ENCODE measurements at places on chromosomes 5 and 9. TPM values are rescaled to one million over a fixed set of nuclear protein-coding genes. Genes with fewer than 3 reads are reported as not detected.

The SUSD3 gene
- total RNA-seq, result 36.7 TPM

The FTMT gene
- not detected for total RNA-seq

The FBP2 gene
- total RNA-seq, result not detected

The PDE6A gene
- not detected for total RNA-seq

GRCh38 chr9:69471433-69471832, 146.4 kb downstream of the ENTREP1 start:
- H3K27me3 ChIP-seq, result peaks cover 5% of the 10 kb centered on the region
- DNase-seq, result no peak
- peaks cover 7% of the 10 kb centered on the region for H3K4me1 ChIP-seq

DNA sequence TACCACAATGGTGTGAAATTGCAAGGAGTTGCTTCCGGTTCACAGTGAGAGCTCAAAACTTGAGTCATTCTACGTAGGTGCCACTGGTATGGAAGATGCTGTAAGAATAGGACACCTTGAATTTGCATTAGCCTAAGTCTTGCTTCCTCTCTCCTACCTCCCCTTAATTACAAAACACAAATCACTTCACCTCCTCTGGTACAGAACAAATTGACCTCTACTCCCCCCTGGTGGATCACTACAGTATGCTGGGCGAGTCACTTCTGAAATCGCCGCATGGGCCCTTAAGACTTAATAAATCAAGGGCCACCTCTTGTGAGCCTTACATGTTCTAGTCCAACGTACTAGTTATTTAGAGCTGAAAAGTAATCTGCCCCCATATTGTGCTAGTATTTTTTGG, 145.3 kb upstream of the SMARCA2 start:
- no peaks in the 10 kb centered on the region for H3K36me3 ChIP-seq
- DNase-seq, result peak; percentile 54
- H3K4me1 ChIP-seq, result no peaks in the 10 kb centered on the region
- H3K27ac ChIP-seq, result no peak overlapping the region
- no peak overlapping the region for H3K4me3 ChIP-seq

DNA sequence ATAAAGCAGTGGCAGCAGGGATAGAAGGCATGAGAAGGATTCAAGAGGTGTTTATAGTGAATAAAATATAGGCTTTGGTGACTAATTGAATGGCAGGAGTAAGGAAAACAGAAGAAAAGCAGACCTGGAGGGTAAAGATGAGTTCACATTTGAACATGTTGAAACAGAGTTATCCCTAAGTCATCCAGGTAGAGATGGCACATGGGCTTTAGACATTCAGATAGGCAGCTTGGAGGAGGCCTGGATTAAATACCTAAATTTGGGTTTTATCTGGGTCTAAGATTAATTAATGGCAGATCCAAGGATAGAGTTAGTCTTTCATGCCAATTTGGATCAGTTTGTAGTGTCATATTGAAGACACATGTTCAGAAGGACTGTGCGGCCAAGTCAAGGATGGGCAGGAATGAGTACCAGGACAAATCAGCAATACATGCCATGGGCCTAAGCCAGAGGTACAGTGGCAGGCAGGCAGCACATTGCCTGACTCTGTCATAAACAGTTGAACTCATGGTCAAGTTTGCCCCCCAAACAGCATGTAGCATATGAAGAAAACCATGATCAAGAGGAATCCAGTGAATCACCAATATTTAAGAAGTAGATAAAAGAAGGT, 115.5 kb upstream of the SLC12A2 start:
- H3K4me3 ChIP-seq, result no peak overlapping the region
- no peak for DNase-seq
- no peak overlapping the region for H3K27ac ChIP-seq
- H3K4me1 ChIP-seq, result no peaks in the 10 kb centered on the region
- peaks cover 17% of the 10 kb centered on the region for H3K36me3 ChIP-seq
- no peaks in the 10 kb centered on the region for H3K27me3 ChIP-seq

DNA sequence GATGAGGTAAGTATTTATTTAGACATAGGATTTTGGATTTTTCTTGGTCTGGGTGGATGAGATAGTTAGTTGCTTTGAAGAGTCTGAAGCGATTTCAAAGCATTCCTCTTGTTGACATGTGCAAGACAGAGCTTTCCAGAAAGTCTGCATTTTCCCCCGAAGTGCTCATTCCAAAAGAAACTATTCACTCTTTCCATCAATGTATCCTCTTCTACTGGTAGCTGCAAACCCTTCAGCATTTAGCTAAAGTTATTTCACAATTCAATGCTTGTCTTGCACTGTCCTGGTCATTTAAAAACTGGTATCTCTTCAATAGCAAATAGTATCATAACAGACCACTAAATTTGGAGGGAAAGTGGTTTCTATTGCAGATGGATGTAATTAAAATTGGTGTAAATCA, 13.0 kb downstream of the NREP start:
- peaks cover 37% of the 10 kb centered on the region for H3K4me1 ChIP-seq
- peaks cover 3% of the 10 kb centered on the region for H3K36me3 ChIP-seq
- H3K27me3 ChIP-seq, result no peaks in the 10 kb centered on the region
- no peak overlapping the region for H3K27ac ChIP-seq
- no peak for DNase-seq

- no peak overlapping the region for H3K4me3 ChIP-seq
- no peak overlapping the region for H3K27ac ChIP-seq
- H3K36me3 ChIP-seq, result peaks cover 7% of the 10 kb centered on the region
- no peaks in the 10 kb centered on the region for H3K27me3 ChIP-seq
- H3K4me1 ChIP-seq, result peaks cover 7% of the 10 kb centered on the region
Measured at GRCh38 chr9:111356481-111357244, 26.6 kb upstream of the OR2K2 start.

DNA sequence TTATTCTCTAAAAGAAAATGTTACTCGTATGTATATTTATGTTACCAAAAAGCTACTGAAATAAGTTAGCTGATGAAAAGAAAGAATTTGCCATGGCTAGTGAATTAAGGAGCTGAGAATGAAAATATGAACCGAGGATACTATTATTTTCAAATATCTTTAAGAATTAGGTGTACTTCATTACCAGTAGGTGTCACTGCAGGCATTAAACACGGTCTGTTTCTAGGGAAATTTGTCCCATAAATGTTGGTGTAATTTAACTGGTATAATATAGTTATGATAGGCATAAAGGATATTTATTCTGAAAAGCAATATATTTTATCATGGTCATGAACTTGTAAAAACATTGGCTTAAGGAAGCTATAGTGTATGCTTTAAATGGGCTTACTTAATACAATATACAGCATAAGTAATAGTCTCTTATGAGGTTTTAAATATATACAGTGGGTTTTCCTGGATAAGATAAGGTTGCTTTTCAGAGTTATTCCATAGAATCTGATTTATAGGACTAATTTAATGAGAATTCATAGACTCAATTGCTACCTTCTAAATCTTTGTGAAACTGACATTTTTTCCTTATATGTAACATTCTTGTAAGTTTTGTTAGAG, 72.4 kb upstream of the MPDZ start:
- DNase-seq, result no peak
- H3K4me3 ChIP-seq, result no peak overlapping the region
- H3K27ac ChIP-seq, result no peak overlapping the region
- H3K27me3 ChIP-seq, result no peaks in the 10 kb centered on the region
- no peaks in the 10 kb centered on the region for H3K36me3 ChIP-seq
- no peaks in the 10 kb centered on the region for H3K4me1 ChIP-seq

- H3K36me3 ChIP-seq, result no peaks in the 10 kb centered on the region
- no peaks in the 10 kb centered on the region for H3K4me1 ChIP-seq
- no peak overlapping the region for H3K27ac ChIP-seq
- no peak overlapping the region for H3K4me3 ChIP-seq
Measured at GRCh38 chr9:108551030-108551841, 304.6 kb downstream of the ACTL7B start.

DNA sequence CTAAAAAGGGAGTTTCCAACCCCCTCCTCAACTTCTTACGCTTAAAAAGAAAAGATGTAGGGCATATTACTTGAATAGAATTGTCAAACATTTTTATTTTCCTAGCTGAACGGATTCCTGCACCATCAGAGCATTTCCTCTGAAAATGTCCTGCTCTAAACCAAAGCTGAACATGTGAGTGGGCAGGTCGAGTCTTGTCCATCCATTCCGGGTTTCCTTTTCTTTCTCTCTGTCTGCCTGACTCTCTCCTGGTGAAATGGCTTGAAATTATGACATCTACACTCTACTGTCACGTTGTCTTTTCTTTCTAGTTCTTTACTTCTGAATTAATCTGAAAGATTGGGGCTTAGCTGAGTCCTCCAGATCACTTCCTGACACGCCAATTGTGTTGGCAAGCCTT, 39.2 kb upstream of the PTPN3 start:
- no peaks in the 10 kb centered on the region for H3K4me1 ChIP-seq
- no peaks in the 10 kb centered on the region for H3K36me3 ChIP-seq
- no peak for DNase-seq
- H3K27ac ChIP-seq, result no peak overlapping the region
- H3K27me3 ChIP-seq, result peaks cover 11% of the 10 kb centered on the region

DNA sequence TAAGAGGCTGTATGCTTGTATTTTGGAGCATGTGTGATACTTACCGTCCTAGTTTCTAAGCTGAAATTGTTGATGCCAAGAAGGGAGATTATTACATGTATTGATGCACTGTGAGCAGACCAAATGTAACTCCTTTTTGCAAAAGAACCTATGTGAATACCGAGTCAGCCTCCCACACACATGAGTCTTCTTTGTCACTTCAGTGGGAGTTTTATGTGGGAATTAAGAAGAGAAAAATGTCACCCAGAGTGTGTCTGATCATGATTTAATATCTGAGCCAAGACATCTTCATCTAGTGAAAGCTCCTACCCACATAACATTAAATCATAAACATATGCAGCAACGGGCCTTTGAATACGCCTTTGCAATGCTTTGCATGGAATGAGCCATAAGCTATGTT, 380.3 kb upstream of the ACTBL2 start:
- H3K4me3 ChIP-seq, result no peak overlapping the region
- H3K4me1 ChIP-seq, result no peaks in the 10 kb centered on the region
- H3K27me3 ChIP-seq, result no peaks in the 10 kb centered on the region
- no peak for DNase-seq

GRCh38 chr5:141958546-141959172, 657 bp upstream of the PCDH12 start:
- H3K36me3 ChIP-seq, result peaks cover 1% of the 10 kb centered on the region
- peak; percentile 24 for DNase-seq
- H3K27ac ChIP-seq, result peak overlapping the region; percentile 90
- peak overlapping the region; percentile 79 for H3K4me3 ChIP-seq

DNA sequence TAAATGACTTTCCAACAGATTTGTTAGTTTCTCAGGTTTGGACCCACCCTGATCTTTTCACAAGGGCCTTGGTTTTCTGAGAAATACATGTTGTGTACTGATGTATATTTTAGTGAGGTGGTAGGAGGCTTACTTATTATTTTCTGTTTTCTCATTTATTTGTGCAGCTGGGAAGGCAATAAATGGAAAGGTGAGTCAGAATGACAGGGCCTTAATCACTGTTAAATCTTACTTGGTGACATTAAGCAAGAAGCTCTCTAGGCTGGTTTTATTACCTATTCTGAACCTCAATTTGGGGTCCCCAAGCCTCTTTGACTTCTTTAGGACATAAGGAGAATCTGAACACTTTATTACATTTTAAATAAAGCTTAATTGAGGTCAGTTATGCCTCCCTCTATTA, 214.0 kb upstream of the DAB2 start:
- H3K36me3 ChIP-seq, result no peaks in the 10 kb centered on the region
- no peak overlapping the region for H3K4me3 ChIP-seq
- no peak for DNase-seq
